ENCODE measurements at places on chromosomes 11 and 22.

- no peak for DNase-seq
These were observed 62.5 kb downstream of the KCNQ1 start for GRCh38 chr11:2507212-2507901.

GRCh38 chr11:116862951-116863350, 25.5 kb upstream of the APOA1 start:
- no peak for DNase-seq

GRCh38 chr11:133808393-133809140, 36.7 kb downstream of the SPATA19 start:
- DNase-seq: no peak

- no peak for DNase-seq
These were observed 25.3 kb downstream of the ABTB2 start for GRCh38 chr11:34332524-34332923.

GRCh38 chr22:36660510-36660840, 43.1 kb downstream of the CACNG2 start:
- no peak for DNase-seq

GRCh38 chr11:103968685-103969084, 67.8 kb upstream of the DDI1 start:
- no peak for DNase-seq

DNA sequence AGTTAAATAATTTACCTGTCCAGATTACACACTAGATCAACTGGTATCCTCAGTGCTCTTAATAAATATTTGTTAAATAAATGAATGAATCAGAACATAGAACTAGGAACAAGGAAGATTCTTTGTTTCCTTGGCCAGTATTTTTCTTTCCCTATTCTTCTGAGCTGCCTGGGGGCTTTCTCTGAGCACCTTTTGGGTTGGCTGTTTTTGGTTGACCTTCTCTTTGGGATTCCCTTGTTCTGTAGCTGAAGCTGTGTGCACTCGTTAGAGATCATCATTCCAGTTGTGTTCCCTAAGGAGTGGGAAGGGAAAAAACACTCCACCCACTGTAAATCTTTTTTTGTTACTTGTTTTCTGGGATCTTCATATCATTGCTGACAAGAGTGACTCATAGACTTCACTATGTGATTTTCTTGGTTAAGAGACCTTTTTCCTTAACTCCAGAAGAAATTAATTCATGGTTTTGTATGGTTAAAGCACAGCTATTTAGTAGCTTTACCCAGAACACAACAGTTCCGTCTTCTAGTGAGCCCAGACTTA, 84.3 kb downstream of the STIM1 start:
- no peak for DNase-seq

- no peak for DNase-seq
These were observed 9.7 kb upstream of the THY1 start for GRCh38 chr11:119432484-119433357.

- DNase-seq: no peak
These were observed 5.0 kb downstream of the RHOG start for GRCh38 chr11:3835751-3836150.

DNA sequence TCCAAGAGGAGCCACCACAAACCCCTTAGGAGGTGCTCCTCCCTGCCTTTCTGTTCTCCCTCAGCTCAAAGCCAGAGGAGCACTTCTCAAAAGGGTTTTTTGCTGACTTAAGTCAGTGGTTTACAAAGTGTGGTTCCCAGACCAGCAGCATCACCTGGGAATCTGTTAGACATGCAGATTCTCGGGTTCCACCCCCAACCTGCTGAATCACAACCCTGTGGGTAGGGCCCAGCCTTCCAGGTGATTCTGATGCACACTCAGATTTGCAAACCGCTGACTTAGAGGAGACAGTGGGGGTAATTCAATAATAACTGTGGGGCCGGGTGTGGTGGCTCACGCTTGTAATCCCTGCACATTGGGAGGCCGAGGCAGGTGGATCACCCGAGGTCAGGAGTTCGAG, 22.8 kb downstream of the CREB3L1 start:
- no peak for DNase-seq

DNA sequence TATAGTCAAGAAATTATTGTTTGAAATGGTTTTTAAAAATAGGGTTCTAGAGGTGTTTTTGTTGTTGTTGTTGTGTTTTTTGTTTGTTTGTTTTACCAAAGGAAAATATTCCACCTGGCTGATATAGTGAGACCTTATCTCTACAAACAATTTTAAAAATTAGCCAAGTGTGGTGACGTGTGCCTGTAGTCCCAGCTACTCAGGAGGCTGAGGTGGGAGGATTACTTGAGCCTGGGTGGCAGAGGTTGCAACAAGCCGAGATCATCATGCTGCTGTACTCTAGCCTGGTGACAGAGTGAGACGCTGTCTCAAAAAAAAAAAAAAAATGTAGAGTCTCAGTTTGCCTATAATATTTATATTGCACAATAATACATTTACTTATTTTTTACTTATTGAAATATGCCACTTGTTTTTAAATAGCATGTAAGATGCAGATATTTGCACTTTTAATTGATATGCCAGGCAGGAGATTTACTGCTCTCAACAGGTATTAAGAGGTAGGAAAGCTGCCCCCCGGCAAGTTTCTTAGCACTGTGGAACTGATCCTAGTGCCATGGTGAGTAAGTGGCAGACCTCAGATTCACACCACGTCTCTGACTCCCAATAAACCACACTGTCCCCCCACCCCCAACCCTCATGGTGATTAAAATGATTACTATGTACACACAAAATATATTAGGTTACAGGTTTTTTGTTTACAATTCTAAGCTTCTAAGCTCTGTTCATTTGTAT, 157.4 kb downstream of the TEAD1 start:
- DNase-seq: no peak

- DNase-seq: no peak
These were observed 9.6 kb upstream of the OR10G7 start for GRCh38 chr11:124050748-124051147.

DNA sequence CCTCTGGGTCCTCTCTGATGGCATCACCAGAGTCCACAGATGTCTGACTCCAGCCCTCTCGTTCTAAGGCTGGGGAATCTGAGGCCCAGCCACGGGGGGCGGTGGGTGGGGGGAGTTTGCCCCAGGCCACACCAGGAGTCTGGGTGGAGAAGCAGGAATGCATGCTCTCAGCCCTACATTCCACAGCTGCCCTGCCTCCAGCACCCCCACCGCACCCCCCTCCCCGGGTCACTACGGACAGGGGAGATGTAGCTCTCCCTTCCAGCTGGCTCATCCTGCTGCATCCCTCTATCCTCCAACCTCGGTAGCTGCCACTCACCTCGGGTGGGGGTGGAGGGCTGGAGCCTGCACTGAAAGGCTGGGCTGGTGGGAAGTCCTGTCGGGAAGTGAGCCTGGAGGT, 2.3 kb upstream of the PVALB start:
- no peak for DNase-seq

Measured in dorsolateral prefrontal cortex (tissue), 122 donors.